ENCODE measurements at places on chromosomes 5 and 9.

DNA sequence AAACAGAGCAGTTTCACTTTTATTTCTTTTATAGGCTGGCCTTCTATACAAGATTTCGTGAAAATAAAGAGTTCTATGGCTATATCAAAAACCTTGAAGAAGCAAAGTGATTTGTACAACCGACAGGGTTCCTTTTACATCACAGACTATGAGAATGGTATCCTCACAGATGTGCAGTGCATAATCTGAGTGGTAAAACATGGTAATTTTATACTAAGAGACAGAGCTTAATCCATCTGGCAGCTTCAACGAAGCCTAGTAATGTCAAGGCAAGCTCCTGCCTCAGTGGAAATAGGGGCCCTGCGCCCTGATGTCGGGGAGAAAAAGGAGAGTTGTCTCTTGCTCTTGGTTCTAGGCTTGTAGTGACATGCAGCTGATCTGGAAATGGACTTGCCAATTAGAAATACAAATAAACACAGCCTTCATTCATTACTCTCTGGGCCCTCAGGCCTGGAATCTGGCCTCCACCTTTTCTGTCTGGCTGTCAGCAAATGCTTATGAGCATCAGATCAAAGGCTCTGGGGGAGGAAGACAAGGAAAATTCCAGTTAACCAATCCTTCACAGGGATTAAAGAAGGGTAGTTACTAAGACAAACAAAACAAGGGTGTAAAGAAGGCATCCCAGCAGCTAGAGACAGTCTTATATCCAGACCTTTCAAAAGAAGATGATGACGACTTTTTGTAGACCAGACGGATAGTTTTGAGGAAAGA is 33.6 kb upstream of the TRIM32 start:
- no peak for DNase-seq

DNA sequence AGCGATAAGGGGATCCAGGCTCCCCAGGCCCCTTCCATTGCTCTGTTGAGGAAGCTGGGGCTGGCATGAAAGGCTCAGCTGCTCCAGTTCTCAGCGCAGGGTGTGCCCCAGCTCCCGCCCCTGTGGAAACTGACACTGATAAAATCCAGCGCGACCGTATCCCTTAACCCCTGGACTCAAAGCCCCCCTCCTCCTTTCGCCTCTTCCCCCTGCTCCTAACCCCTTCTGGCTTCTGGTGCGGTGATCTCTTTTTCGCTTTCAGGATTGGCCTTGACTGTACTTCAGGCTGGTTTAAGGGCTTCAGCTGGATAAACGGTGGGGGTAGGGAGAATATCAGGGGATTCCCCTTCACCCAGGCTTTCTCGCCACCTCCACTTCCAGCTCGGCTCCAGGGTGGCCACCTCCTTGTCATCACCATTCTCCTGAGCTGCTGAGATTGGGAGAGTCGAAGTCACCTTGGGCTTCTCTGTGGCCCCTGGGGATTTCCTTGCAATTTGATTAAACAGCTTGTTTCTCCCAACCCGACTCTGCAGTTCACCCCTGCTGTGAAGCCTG is 843 bp downstream of the BSPRY start:
- DNase-seq, result no peak

DNA sequence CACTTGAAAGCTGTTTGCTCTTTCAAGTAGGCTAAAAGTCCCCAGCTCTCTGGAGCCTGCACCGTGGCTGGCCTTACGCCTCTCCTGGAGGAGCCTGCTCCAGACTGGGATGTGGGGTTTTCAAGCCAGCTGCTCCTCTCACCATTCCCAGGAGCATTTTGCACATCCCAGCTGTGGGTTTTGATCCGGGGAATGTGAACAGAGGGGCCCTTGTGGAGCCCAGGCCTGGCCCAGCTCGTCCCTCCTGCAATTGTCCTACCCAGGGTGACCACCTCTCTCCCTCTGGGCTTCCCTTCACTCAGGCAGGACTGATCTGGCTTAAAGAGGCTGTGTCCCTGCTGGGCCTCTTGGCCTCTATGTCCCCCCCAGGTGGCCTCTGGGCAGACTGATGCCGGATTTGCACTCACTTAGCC is 32.5 kb upstream of the TIFAB start:
- DNase-seq, result no peak

GRCh38 chr5:56530626-56531138 is 284.7 kb upstream of the MAP3K1 start:
- DNase-seq, result no peak

- no peak for DNase-seq
These were observed 67.9 kb downstream of the ADAMTS6 start for GRCh38 chr5:65413822-65414221.

DNA sequence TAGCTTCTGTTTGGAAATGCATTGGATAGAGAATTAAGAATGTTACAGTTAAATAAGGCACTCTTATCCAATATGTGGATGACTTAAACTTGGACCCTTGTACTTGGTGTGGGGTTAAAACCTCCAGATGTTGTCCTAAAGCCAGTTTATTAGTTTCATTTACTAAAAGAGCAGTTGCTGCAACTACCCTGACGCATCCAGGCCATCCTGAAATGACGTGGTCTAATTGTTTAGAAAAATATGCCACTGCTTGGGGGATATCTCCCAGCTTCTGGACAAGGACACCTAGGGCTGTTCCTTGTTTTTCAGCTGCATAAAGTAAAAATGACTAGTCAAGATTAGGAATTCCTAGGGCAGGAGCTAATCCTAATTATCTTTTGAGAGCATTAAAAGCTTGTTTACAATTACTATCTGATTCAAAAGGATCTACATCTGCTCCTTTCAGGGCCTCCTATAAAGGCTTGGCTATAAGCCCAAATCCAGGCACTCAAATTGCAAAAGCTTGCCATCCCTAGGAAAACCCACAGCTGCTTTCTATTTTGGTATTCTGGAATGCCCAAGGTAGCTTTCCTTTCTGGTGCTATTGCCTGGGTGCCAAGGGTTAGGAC is 45.7 kb upstream of the SLCO4C1 start:
- DNase-seq, result no peak

- DNase-seq, result no peak
These were observed 348.5 kb downstream of the MED10 start for GRCh38 chr5:6029811-6030271.

DNA sequence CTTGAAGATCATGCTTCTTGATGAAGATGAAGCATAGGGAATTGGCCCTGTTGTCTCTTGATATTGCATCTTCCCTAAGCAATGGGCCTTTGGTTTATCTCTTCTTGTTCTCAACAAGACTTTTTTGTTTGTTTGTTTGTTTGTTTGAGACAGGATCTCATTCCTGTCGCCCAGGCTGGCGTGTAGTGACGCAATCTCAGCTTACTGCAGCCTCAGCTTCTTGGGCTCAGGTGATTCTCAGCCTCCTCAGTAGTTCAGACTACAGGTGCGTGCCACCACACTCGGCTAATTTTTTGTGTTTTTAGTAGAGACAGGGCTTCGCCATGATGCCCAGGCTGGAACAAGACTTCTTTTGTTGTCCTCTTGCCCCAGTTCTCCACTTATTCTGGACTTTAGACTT is 5.2 kb downstream of the TMEFF1 start:
- DNase-seq, result no peak

- no peak for DNase-seq
These were observed 3.4 kb downstream of the C5orf58 start for GRCh38 chr5:170235876-170236864.

DNA sequence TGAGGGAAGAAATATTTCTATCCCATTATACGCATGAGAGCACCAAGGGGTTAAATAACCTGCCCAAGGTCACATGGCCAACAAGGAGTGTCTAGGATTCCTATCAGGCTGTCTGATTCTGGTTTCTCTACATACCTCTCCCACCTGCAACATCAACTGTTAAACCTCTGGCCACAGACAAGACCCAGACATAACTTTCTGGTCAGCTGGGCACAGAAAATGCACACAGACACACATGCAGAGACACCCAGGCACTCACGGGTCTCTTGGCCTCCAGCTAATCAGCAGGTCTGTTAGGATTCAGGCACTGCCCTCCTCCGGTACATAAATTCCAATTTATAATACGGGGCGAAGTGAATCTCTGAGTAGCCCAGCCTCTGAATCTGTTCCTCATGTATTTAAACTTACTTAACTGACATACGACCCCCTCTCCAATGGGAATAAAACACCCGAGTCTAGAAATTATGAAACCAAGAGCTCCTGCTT is 1.5 kb downstream of the SEPTIN8 start:
- DNase-seq, result no peak

GRCh38 chr9:135130207-135130976 is 42.9 kb downstream of the OLFM1 start:
- DNase-seq, result no peak

- DNase-seq, result no peak
These were observed 157.0 kb downstream of the GABBR2 start for GRCh38 chr9:98551511-98552286.

DNA sequence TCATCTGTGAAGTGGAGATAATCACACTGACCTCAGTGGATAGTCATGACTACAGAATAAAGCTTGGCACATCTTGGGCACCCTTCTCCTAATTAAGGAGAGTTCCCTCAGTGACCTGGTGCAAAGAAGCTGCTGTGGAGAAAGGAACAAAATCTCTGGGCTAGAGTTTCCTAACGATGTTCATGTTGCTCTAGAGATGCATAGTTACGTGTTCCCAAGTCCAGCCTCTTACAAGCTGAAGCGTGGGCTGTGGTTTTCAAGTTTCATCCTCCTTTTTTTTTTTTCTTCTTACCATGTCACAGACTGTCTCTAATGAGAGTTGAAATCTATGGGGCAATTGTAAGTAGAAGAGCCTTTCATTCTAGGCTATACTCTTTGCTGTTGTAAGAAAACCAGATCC is 113.8 kb downstream of the DOCK8 start:
- DNase-seq, result no peak

DNA sequence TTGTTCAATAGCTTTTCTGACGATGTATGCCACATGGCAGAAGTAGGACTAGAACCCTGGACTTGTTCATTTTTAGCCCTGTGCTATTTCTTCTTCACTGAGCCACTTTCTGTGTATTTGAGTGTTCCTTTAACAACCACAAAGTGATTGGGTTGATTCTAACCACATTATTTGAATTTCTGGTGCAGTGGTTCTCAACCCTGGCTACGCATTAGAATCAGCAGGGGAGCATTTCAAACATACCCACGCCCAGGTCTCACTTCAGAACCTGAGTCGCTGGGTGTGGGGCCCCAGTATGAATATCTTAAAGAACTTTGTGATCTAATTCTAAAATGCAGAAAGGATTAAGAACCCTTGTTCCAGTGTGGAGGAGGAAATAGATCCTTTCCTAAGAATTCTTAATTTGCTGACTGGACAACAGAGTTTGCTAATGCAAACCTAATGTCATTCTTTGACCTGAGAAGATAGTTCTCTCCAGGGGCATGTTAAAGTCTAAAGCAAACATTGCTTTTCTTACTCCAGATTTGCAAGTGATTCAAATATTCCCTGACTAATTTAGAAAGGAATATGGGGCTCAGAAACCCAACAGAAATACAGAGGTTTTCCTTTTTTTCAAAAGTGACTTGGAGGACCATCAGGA is 75.4 kb upstream of the GDNF start:
- no peak for DNase-seq

- no peak for DNase-seq
These were observed 365.6 kb downstream of the CDK5RAP2 start for GRCh38 chr9:120214332-120214731.

DNA sequence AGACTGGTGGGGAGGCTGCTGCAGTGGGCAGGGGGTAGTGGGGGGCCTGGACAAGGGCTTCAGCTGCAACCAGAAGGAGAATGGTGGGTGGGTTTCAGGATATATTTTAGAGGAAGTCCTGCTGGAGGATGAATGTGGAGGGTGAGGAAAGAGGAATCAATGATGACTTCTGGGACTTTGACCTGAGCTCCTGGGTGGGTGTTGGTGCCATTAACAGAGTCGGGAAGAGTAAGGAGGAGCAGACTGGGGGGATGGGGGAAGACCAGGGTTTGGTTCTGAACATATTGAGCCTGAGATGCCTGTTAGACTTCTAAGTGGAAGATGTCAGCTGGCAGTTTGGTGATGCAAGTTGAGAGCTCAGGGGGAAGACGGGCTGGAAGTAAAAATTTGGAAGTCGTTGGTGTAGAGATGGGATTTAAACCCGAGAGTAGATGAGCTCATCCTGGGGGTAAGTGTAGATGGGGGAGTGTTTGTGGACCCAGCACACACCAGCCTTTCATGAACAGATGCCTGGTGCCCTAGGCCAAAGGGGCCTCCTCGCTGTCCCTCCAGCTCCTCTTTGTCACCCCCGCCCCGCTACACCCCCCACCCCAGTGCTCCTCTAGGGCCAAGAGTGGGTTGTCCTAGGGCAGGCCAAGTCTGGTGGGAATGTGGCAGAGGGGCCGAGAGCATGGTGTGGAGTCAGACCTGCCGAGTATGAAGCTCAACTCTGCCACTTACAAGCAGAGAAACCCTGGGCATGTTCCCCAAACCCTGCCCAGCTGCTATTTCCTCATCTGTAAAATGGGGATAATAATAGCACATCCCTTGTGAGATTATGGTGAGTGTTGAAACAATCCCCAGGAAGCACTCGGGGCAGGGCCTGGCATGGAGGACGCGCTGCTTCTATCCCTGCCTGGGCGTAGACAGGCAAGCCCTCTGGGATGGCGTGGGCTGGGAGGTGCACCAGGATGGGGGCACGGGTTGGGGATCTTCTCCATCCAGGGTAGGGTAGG is 4.0 kb downstream of the DNM1 start:
- no peak for DNase-seq

DNA sequence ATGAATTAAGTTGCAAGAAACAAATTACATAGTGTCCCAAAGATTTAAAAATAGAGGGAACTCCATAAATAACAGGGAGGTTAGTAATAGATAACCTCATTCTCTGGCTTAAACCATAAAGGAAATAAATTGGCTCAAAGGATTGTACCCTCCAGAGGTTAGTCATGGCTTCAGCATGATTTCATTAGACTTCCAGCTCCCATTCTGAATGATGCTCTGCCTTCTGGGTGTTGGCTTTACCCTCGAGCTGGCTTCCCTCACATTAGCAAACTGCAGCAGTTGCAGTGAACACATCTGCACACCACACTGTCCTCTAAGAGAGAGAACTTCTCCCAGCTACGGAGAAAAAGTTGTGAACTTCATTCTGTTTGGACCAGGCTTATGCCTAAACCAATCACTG is 70.4 kb downstream of the RGS7BP start:
- DNase-seq, result no peak

GRCh38 chr5:6386271-6386670 is 7.9 kb upstream of the MED10 start:
- DNase-seq, result no peak

GRCh38 chr9:128901822-128902221 is 19.0 kb upstream of the PHYHD1 start:
- no peak for DNase-seq

- no peak for DNase-seq
These were observed 394.6 kb downstream of the PSAT1 start for GRCh38 chr9:78691542-78691941.

Measured in thymus (tissue), 14 donors.